ENCODE measurements at places on chromosomes 16 and 17.
A peak's percentile ranks its signal among the peaks of the same experiment; 100 is the strongest.

- peaks cover 3% of the 10 kb centered on the region for H3K27me3 ChIP-seq
- no peak overlapping the region for H3K27ac ChIP-seq
- DNase-seq: no peak
- peaks cover 3% of the 10 kb centered on the region for H3K4me1 ChIP-seq
Observed at GRCh38 chr17:29214215-29215146, 32.2 kb upstream of the CRYBA1 start.

GRCh38 chr17:6701719-6702118, 11.4 kb downstream of the SLC13A5 start:
- H3K36me3 ChIP-seq: no peaks in the 10 kb centered on the region
- no peak overlapping the region for H3K27ac ChIP-seq
- peaks cover 1% of the 10 kb centered on the region for H3K27me3 ChIP-seq
- no peak for DNase-seq

GRCh38 chr16:59045501-59045900, 311.4 kb upstream of the GOT2 start:
- H3K4me1 ChIP-seq: no peaks in the 10 kb centered on the region
- DNase-seq: no peak
- no peak overlapping the region for H3K4me3 ChIP-seq
- H3K36me3 ChIP-seq: no peaks in the 10 kb centered on the region
- H3K27ac ChIP-seq: no peak overlapping the region
- no peaks in the 10 kb centered on the region for H3K27me3 ChIP-seq

DNA sequence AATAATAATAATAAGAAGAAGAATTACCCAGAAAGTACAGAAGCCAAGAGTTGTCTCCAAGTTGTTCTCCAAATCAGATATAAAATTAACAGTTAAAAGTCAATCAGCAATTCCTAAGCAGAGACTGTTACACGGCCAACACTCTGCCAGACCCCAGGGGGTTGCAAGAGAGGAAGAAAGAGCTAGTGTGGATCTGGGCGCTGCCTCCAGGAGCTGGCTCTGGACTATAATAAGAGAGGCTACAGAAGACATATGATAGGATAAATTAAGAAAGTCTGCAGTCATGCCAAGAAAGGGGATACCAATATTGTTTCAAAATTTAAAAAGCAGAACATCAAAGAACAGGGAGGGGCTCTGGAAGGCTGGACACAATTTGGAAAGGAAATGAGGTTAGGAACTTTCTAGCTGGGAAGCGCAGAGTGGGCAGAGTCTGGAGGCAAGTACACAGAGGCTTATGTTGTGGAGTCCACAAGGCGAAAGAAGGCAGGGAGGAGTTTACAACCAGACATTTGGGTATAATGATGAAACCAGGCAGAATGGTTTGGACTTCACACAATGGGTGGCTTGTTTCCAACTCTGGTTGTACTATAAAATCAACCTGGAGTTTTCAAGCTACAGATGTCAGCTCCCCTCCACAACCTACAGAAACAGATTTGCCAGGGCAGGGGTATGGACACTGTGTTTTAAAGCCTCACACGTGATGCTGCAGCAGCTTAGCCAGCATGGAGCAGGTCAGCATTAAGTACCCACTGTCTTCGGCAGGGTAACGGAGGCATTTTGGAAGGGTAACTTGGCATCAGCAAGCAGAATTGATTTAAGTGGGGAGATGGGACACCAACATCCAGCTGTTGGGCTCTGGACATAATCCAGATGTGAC, 49.4 kb downstream of the SLC39A11 start:
- no peak for DNase-seq
- H3K4me1 ChIP-seq: no peaks in the 10 kb centered on the region
- no peak overlapping the region for H3K27ac ChIP-seq
- H3K36me3 ChIP-seq: peaks cover 4% of the 10 kb centered on the region
- H3K27me3 ChIP-seq: no peaks in the 10 kb centered on the region

GRCh38 chr16:6447021-6447790, 885.4 kb upstream of the RBFOX1 start:
- H3K27me3 ChIP-seq: no peaks in the 10 kb centered on the region
- no peak overlapping the region for H3K27ac ChIP-seq
- no peaks in the 10 kb centered on the region for H3K36me3 ChIP-seq
- no peaks in the 10 kb centered on the region for H3K4me1 ChIP-seq
- H3K4me3 ChIP-seq: no peak overlapping the region

DNA sequence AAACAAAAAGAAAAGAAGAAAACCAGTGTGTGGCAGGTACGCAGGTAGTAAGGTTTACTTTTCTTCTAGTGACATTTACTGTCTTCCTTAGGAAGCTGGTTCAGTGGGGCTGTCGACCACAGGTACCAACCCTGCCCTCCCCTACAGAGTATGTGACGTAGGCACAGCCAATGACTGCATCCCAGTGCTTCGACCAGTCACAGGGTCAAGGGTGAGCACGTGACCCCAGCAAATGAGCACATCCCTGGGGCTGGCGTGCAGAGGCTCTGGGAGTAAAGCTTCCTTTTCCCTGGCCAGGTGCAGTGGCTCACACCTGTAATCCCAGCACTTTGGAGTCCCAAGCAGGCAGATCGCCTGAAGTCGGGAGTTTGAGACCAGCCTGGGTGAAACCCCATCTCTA, 38.9 kb upstream of the PLCG2 start:
- DNase-seq: no peak
- H3K4me3 ChIP-seq: no peak overlapping the region
- H3K4me1 ChIP-seq: peaks cover 11% of the 10 kb centered on the region
- no peaks in the 10 kb centered on the region for H3K36me3 ChIP-seq
- H3K27ac ChIP-seq: no peak overlapping the region

DNA sequence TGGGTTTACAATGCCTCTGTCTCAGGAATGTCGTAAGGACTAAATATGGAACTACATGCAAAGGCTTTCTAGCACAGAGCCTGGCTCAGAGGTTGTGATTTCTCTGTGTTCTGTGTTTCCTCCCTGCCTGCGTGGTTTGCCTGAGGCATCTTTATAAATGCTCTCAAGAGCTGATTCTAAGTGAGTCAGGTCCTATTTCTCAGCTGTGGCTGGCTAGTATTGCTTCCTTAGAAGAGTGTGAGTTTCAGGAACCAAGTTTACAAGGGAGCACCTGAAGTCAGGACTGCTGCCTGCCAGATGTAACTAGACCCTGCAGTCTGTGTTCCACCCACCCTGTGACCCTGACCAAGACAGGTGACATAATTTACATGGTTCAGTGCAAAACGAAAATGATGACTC, 8.0 kb upstream of the CCL1 start:
- H3K36me3 ChIP-seq: no peaks in the 10 kb centered on the region
- peak overlapping the region; percentile 36 for H3K27ac ChIP-seq
- H3K4me3 ChIP-seq: no peak overlapping the region
- H3K4me1 ChIP-seq: peaks cover 59% of the 10 kb centered on the region

GRCh38 chr16:84992717-84993075, 18.6 kb downstream of the ZDHHC7 start:
- H3K27ac ChIP-seq: no peak overlapping the region
- H3K4me1 ChIP-seq: peaks cover 6% of the 10 kb centered on the region
- H3K36me3 ChIP-seq: peaks cover 45% of the 10 kb centered on the region
- DNase-seq: no peak

DNA sequence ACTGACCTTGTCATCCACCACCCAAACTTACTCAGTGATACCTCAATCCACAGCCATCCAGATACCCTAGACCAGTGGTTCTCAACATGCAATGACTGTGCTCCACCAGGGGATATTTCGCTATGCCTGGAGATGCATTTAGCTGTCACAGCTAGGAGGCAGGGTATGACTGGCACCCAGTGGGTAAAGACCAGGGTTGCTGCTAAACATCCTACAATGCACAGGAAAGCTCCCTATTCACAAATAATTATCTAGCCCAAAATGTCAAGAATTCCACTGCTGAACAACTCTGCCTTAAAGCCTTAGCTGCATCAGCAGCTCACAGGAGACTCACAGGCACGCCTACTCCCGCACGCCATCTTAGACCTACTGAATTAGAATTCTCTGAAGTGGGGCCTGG, 212.6 kb downstream of the GRIN2A start:
- no peak overlapping the region for H3K27ac ChIP-seq
- DNase-seq: no peak
- no peaks in the 10 kb centered on the region for H3K27me3 ChIP-seq
- H3K4me3 ChIP-seq: no peak overlapping the region
- H3K36me3 ChIP-seq: no peaks in the 10 kb centered on the region

DNA sequence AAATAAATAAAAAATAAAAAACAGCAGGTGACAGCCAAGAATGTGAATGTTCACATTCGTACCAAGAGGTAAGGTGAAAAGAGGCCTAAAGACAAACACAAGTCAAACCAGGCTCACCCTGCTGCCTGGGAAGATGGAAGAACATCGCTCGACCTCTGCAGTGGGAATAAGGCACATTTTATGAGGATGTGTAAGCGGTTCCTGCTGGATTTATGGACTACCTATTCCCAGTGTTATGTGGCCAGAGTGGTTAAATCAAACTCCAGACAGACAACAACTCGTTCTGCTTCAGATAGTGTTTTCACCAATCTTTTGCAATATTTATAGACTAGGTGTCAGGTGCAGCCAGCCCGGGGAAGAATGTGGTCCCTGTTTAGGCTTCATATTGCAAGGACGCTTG, 215.0 kb upstream of the HSBP1 start:
- H3K36me3 ChIP-seq: no peaks in the 10 kb centered on the region
- H3K4me3 ChIP-seq: no peak overlapping the region
- no peaks in the 10 kb centered on the region for H3K4me1 ChIP-seq
- no peaks in the 10 kb centered on the region for H3K27me3 ChIP-seq

DNA sequence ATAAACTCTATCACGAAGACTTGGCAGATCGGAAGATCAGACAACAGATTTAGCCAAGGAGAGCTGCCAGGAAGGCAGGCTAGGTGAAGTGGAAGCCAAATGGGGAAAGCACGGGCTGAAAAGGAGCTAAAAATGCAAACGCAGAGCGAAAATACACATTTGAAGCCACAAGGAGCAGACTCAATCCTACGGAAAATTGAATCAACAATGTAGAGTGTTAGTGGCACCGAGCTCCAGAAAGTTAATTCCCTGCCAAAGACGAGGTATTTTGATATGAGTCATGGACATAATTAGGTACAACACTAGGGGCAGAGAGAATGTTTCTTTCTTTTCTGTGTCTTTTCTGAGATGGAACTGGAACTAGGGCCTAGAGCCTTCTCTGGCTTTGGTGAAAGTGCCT, 20.7 kb downstream of the GSG1L start:
- peaks cover 2% of the 10 kb centered on the region for H3K27me3 ChIP-seq
- H3K4me3 ChIP-seq: no peak overlapping the region
- no peaks in the 10 kb centered on the region for H3K4me1 ChIP-seq

DNA sequence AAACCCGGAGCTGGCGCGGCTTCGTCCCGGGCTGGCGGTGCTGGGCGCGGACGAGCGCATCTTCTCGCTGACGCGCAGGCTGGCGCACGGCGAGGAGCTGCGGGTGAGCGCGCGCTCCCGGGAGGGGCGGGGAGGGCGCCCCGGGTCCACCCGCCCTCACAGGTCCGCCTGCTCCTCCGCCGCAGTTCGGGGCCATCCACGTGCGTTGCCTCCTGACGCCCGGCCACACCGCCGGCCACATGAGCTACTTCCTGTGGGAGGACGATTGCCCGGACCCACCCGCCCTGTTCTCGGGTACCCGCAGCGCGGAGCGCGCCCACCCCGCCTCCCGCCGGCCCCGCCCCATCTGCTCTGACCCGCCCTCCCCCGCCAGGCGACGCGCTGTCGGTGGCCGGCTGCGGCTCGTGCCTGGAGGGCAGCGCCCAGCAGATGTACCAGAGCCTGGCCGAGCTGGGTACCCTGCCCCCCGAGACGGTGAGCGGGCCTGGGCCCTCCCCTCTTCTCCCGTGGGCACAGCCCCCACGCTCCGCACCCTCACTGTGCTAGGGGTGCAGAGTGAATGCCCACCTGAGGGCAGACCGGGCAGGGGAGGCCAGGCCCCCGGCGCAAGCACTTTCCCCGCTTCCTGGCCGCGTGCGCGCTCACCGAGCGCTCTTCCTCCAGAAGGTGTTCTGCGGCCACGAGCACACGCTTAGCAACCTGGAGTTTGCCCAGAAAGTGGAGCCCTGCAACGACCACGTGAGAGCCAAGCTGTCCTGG, 1.4 kb downstream of the HAGHL start:
- H3K4me1 ChIP-seq: no peaks in the 10 kb centered on the region
- DNase-seq: peak; percentile 63
- H3K4me3 ChIP-seq: no peak overlapping the region
- no peaks in the 10 kb centered on the region for H3K27me3 ChIP-seq

DNA sequence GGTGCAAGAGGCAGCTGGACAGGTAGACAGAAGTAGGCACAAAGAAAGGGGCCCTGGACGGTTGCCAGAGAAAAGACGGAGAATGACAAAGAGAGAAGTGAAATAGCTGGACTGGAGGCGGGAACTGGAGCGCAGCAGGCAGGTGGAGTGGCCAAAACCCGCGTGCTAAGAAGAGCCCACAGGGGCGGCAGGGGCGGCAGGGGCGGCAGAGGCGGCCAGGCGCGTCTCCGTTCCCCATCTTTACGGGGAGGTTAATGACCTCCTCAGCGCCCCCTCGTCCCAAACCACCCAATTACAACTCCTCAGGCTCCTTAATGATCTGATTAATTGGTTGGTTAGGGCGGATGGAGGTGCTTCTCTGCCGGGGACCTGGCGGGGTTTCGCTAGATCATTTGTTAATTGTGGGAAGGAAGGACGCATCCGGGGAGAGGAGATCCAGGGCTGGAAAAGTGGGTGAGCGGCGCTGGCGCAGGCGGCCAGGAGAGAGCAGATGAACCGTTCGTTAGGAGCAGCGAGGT, 15.4 kb upstream of the HOXB9 start:
- peaks cover 8% of the 10 kb centered on the region for H3K4me1 ChIP-seq
- H3K4me3 ChIP-seq: no peak overlapping the region
- peaks cover 93% of the 10 kb centered on the region for H3K27me3 ChIP-seq
- DNase-seq: no peak
- no peaks in the 10 kb centered on the region for H3K36me3 ChIP-seq

DNA sequence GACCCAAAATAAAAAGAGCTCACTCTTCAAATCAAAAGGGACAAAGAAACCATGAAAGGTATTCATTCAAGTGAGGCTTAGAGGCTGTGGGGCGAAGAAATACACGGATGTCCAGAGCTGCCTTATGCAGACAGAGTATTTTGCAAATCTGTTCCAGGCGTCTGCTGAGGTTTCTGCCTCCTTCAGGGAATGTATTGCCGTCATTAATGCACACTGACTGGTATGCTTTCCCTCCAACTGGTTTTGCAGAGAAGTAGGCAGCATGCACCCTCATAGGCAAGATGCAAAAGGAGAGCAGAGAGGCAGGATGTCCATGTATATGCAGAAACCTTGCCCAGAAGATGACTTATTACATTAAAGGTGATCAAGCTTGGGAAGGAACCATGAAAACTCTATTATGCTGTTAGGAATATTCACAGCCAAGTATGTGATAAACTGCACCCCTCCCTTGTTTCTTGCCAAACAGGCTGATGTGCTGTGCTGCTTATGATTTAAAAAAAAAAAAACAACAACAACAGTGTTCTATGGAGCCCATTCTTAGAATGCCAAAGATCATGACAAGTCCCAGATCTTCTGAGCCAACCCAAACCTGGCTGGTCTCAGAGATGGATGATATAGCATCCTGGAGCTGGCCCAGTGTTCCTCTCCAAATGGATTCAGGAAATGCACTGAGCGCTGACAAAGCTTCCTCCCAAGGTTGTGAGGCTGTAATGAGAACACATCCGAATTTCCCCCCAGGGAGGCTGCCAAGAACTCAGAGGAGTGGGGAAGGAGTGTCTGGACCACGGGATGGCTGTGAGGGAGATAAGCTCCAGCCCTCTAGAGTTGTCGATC, 77.6 kb upstream of the HLF start:
- H3K36me3 ChIP-seq: no peaks in the 10 kb centered on the region
- H3K27me3 ChIP-seq: peaks cover 12% of the 10 kb centered on the region
- H3K4me1 ChIP-seq: no peaks in the 10 kb centered on the region
- DNase-seq: no peak
- H3K27ac ChIP-seq: no peak overlapping the region

- H3K36me3 ChIP-seq: no peaks in the 10 kb centered on the region
- H3K4me1 ChIP-seq: no peaks in the 10 kb centered on the region
- no peak overlapping the region for H3K4me3 ChIP-seq
Observed at GRCh38 chr16:48676836-48677235, 66.9 kb upstream of the N4BP1 start.
